Cortex of kidney (tissue), 1 donor: ENCODE measurements at places on chromosomes 1 and 21.

DNA sequence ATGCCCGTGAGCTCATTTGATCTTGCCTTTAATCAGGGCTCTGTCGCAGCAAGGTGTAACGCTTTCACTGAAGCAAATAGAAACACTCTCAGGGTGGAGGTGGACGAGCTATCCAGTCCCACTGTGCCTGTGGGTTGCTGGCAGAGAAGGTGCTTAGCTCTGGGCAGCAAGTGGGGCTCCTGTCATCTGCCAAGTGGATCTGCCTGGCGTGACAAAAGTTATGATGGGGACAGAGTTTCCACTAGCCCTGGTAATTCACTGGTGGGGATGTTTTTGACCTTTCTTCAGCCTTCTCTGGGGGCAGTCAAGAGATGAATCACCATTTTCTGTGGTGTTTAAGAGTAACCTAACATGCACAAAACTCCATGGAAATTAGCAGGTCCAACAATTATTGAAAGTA, 71.3 kb upstream of the EDEM3 start:
- DNase-seq, result no peak

DNA sequence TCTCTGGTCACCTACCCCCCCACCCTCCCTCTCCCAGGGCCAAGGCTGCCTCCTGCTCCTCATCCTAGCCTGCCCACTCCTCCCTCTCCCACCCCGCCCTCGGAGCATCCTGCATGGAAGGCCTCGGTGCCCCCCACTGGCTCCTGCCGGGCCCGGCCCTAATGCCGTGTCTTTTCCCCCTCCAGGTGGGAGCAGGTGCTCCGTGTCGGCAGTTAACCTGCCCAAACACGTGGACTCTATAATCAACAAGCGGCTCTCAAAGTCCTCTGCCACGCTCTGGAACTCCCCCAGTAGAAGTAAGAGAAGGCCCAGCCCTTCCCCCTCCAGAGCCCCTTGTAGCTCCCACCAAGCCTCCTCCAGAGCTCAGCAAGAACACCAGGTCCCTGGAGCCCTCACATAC, 18.8 kb downstream of the MAP7D1 start:
- DNase-seq, result no peak

DNA sequence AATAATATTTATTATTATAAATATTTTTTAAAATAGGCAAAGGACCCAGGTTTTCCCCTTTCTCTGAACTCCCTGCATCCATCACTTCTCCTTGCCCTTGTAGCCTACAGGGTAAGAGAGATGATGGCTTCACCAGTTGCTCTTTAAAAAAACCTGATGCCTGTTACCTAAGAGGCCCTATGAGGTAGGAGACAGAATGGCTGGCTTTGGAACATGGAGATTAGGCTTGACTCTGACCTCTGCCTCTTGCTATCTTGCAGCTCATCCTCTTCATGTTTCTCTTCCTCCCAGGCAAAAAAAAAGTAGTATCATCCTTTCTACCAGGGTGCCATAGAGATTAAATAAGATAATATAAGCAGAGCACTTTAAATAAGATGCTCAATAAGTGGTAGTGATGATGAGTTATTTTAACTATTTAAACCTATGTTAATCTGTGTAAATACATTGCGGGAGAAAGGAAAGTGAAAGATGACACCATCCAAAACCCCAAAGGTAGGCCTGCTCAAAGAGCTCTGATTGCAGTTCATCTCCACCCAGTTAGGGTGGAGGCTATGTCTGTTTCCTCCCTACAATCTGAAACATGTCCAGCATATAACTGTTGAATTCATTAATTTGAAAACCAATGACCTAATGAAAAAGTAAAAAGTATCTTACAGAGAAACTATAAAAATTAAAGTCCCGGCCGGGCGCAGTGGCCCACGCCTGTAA, 51.8 kb downstream of the RGS2 start:
- no peak for DNase-seq

GRCh38 chr21:42202321-42202720, 16.6 kb upstream of the ABCG1 start:
- no peak for DNase-seq

DNA sequence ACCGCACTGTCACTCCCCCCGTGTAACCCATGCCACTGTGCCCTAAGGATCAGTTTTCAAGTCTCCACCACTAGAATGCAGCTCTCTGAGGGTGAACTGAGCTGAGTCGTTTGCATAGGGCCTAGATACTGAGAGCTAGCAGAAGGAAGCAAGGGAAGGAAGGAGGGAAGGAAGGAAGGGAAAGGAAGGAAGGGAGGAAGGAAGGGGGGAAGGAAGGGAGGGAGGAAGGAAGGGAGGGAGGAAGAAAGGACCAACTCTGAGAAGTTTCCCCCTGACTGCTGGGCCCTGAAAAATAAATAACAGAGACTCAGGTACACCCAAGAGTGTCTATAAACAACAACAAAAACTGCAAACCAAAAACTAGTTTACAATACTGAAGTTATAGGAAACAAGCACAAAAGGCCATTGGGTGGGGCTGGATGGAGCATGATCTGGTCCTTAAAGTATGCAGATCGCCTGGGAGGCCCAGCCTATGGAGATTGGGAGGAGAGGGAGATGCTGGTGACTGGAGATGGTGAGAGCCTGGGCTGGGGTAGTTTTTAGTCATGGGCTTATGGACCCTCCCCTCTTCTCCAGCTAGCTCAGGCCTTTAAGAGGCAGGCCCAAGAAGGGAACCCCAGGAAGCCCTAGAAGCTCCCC, 1.7 kb upstream of the MRPS15 start:
- no peak for DNase-seq

DNA sequence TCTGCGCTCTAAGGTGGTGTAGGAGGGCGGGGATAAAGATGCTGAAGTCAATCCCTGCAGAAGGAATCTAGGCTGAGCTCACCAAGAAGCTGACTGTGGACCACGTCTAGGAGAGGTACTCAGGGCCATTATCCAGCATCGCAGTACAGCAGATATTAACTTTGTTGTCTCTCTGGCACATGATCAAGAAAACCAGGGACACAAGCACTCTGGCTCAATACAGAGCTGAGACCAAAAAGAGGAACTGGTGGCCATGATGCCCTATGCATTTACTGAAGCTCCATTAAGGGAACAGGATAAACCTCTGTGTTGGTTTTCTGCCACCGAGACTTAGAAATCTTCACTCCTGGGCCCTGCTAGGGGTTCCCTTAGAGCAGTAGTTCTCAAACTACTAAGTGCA, 38.0 kb upstream of the ANGPTL7 start:
- DNase-seq, result no peak

DNA sequence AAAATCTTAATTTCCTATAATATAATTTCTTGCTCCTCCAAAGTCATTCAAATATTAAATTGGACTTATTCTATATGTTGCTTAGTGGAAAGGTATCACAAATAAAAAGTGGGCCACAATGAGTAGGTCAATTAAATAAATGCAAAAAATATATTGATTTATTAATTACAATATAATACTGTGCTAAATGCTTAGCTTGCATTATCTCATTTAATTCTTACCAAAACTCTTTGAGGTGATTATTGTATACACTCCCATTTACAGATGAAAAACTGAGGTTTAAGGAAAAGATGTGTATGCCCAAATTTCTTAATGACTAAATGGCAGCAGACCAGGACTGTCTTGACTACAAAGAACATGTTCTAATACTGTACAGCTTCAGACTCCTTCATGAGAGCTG, 325.3 kb upstream of the SGIP1 start:
- DNase-seq, result no peak

DNA sequence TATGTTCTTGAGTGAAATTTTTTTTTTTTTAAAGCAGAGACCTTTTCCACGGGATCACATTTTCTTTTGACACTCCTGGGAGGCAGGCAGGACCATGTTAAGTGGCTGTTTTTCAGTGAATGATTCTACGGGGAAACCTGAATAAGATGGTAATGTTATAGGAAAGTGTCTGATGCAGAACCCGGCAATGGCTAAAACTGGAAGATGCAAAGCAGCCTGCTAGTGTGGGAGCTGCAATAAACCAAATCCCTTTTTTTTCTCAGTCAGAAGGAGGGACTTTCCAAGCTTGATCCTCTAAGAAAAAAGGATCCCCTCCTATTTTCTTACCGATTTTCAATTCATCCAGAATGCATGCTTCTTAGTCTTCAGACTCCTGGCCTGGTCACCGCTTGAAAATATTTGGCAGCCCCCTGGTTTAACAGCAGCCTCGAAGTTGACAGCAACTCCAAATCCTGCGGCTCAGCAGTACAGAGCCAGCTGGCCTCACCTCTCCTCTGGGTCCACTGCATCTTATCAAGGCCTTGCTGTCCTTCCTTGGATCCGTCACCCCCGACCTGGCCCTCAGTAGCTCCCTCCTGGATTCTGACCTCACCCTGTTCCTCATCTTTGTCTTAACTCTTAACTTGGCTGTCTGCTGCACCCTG, 5.6 kb downstream of the MX2 start:
- no peak for DNase-seq

DNA sequence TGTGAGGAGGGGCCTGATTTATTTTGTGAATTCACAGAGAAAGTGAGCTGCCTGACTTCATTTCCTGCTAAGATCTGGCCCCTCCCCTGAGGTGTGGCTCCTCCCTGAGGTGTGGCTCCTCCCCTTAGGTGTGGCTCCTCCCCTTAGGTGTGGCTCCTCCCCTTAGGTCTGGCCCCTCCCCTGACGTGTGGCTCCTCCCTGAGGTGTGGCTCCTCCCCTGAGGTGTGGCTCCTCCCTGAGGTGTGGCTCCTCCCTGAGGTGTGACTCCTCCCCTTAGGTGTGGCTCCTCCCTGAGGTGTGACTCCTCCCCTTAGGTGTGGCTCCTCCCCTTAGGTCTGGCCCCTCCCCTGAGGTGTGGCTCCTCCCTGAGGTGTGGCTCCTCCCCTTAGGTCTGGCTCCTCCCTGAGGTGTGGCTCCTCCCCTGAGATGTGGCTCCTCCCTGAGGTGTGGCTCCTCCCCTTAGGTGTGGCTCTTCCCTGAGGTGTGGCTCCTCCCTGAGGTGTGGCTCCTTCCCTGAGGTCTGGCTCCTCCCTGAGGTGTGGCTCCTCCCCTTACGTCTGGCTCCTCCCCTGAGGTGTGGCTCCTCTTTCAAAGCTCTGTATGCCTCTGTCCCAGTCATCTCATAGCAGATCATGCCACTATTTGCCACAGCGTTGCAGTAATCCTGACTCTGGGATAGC, 26.9 kb upstream of the LRRC3 start:
- no peak for DNase-seq

DNA sequence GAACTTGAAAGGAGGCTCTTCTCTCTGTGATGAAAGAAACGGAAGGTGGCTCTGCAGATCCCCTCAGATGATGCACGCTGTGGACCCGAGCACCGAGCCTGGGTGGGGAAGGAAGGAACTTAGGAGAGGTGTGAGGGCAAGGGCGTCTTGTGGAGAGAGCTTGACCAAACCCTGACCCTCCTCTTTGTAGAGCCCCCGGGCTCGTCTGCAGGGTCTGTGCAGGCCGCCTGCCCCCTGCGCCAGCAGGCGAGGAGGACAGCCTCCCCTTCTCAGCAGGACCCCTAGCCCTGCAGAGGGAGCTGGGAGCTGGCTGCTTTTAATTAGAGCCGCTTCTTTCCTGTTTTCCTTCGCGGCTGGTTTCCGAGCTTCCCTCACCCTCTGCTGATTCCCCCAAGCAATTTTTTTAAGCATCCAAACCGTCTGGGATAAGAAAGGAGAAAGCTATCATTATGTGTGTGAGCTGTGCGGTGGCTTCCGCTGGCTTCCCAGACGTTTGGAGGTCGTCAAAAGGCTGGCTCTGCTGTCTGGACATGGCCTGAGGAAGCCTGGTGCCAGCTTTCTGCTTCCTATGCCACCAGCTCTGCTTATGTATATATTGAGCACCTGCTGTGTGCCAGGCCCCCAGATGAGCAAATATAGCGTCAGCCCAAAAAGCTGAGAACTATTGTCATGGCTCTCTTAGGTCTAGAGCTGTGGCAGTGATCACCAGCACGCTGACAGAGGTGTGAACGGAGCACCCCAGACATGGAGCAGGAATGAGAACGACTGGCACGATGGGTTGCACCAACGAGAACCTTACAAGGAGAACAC, 160.2 kb upstream of the IRF2BP2 start:
- DNase-seq, result no peak

GRCh38 chr1:43545695-43546387, 15.2 kb downstream of the PTPRF start:
- no peak for DNase-seq

- DNase-seq, result no peak
Measured at GRCh38 chr1:27934818-27935549, at the start of gene SMPDL3B. SMPDL3B (plus strand) TSS chr1:27935000; CDS start chr1:27935184, 184 bp downstream.

GRCh38 chr1:184635347-184635979, 119.2 kb downstream of the EDEM3 start:
- no peak for DNase-seq

- DNase-seq, result no peak
Measured at GRCh38 chr1:218459878-218460711, 115.0 kb downstream of the TGFB2 start.

DNA sequence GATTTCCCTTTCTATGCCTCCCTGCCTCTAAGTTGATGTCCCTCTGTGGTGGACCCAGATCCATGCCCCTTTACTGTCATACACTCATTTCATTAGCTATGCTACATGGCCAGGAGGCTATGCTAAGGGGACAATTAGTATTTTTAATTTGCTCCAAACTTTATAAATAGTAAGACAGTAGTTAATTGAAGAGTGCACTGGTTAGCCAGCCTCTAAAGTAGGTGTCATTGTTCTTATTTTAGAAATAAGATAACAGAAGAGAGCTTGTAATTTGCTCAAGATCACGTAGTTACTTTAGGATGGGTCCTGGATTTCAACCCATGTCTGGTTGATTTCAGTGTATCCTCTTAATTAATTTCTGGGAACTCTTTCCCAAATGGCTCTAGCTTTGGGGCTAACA, 29.4 kb upstream of the GNG12 start:
- no peak for DNase-seq

GRCh38 chr1:38014724-38015424, 2.3 kb downstream of the UTP11 start:
- no peak for DNase-seq

DNA sequence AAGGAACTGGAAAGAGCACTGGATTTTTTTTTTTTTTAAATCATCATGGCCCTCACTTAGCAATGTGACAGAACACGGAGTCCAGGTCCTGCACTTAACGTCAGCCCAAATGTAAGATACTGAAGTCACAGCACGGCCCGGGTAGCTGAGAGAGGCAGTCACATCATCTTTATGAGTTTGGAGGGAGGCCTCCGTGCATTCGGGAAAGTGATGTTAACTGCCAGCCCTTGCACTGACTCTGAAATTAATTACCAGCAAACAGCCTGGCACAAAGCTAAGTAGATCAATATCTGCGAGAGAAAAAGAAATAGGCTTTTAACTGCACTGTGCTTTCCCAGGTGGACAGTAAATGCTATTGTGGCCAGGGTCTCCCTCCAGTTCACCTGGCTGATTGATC, 109.5 kb upstream of the ADAR start:
- no peak for DNase-seq

- DNase-seq, result no peak
Measured at GRCh38 chr1:41726899-41727748, 191.6 kb downstream of the HIVEP3 start.

DNA sequence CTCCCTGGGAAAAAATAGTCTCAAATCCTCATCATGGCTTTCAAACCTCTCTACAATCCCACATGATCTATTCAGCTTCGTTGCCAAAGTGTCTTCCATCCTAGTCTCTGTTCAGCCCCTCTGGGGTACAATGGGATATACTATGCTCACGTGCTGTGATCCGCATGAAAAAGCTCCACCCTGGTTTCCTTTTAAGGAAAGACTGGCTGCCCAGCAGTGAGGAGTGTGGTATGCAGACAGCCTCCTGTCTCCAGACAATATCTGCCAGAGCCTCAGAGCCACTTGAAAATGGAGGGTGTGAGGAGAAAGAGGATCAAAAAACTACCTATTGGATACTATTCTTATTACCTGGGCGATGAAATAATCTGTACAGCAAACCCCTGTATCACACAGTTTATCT, 194.5 kb downstream of the LHX8 start:
- DNase-seq, result no peak
